ENCODE measurements at places on chromosomes 2 and 18. TPM values are rescaled to one million over a fixed set of nuclear protein-coding genes. Genes with fewer than 3 reads are reported as not detected.

Gene FOXI3
- total RNA-seq, result not detected

Gene TSPYL6
- not detected for total RNA-seq

Gene PDE11A
- under 0.01 TPM for total RNA-seq

Gene CMPK2
- total RNA-seq, result 0.43 TPM

Gene CYS1
- 2.0 TPM for total RNA-seq
